ENCODE measurements at places on chromosomes 7 and 10.

GRCh38 chr10:132245056-132245455 lies 58.3 kb downstream of the DPYSL4 start:
- peak; percentile 24 for DNase-seq

GRCh38 chr10:115814542-115814941 lies 458.5 kb downstream of the GFRA1 start:
- no peak for DNase-seq

DNA sequence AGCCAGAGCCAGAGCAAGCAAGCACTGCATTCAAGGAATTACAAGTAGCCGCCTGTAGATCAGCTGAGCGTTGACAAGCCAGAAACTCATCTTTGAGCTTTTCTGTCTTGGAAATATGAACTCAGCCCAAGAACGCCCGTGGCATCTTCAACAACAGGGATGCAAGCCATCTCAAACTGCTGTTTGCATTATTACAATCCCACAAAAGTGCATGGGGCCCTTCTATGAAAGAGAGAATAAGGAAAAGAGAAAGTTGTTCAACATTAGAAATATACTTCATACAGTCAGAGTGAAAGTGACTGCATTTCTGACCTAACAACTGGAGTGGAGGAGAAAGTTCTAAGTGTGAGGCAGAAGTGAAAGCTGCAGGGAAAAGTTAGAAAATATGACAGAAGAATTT lies 6.5 kb downstream of the SGCE start:
- peak; percentile 89 for DNase-seq

GRCh38 chr7:30910411-30911073 lies 1.1 kb upstream of the AQP1 start:
- DNase-seq = no peak

- DNase-seq = peak; percentile 71
Observed at GRCh38 chr10:20768843-20769242, 128.3 kb downstream of the NEBL start.

GRCh38 chr10:95236068-95236903 lies 42.2 kb downstream of the ACSM6 start:
- peak; percentile 43 for DNase-seq

- no peak for DNase-seq
Observed at GRCh38 chr7:69213878-69214277, 384.4 kb upstream of the AUTS2 start.

GRCh38 chr10:34912771-34913170 lies 97.7 kb upstream of the PARD3 start:
- DNase-seq = no peak

GRCh38 chr7:46424934-46425333 lies 503.9 kb upstream of the IGFBP3 start:
- DNase-seq = no peak

DNA sequence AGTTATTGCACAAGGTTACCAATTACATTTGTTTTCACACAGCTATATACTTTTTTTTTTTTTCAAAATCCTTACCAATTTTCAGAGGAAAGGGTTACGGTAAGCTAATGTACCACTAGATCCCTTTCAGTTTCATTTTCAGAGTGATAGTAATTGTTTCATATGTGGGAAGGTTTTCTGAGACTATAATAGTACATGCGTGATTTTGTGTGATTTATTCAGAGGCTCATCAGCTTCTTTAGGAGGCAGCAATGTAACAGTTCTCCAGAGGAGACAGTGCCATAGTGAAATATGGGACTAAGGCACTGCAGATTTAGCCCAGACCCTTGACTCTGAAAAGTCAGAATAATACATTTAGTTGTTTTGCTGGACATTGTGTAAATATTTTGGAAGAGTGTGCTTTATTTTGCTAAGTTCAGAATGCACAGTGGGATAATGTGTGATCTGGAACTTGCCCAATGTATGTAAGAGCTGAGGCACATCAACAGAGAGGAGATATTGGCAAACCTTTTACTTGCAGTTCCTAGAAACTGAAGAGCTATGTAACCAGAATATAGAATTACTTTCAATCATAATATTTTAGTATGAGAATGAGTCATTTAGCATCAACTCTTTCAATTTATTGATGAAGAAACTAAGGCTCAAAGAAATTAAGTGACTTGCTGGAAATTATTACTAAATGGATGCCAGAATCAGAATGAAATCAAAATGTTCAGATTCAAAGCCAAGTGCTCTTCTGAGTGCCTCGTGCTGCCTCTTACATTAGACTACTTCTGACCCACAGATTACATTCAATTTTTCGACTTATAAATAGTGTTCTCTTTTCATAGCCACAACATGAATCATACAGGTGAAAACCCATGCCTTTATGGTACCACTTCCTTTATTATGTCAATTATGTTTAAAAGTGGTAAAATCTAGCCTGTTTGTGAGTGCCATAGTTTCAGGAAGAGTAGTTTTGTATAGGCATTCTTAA lies 207.7 kb upstream of the TEX47 start:
- peak; percentile 75 for DNase-seq

GRCh38 chr7:134730411-134730829 lies 49.0 kb upstream of the CALD1 start:
- DNase-seq = no peak

- DNase-seq = peak; percentile 68
Observed at GRCh38 chr10:30591249-30591670, 38.3 kb downstream of the LYZL2 start.

DNA sequence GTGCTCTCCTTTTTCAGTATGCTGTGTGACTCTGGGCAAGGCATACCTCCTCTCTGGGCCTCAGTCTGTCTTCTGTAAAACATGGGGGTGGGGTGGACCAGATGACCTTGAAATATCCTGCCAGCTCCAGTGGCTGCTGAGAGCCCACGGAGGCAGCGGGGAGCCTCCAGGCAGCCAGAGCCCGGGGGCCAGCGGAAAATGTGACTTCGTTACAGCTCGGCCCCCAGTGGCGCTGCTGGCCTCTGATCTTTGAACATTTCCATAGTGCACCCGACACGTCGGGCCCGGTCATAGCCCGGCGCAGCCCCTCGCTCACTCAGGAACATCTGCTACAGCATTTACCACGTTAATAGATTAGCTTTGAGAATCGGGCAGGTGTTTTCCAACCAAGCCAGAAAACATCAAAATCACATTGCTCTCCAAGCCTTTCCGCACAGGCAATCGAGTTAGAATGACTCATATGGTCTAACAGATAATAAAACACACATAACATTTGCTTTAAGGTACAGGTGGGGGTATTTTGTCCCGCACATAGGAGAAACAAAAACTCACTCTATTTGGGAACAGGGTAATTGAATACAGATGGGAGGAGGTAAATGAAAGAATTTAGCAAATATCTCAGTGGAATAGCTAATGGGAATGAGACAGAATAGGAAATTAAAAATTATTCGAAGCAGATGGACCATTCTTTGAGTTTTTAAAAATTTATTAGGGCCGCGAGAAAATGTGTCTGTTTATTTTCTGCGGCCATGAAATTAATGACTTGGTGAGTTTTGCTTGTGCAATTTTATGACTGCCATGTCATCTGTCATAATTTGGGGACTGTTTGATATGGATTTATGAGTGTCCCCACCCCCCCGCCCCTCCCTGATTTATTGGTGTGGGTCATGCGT lies 26.3 kb upstream of the COMTD1 start:
- peak; percentile 76 for DNase-seq

DNA sequence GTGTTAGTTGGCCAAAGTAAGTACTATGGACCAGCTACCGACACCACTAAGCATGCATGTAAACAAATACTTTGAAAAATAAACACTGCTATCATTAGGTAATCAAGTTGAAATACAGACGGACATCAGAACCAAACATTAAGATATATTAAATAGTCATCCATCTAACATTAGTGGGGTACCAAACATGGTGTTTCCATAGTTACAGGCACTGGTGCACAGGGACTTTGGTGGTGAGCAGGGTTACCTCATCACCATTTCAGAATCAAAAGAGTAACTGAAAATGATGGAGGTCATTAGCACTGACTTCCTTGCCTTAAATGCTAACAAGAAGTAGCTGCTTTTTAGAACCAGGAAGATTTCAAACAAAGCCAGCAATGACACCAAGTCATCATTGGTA lies 23.9 kb downstream of the EBLN1 start:
- no peak for DNase-seq

- no peak for DNase-seq
Observed at GRCh38 chr10:3537518-3537917, 247.5 kb downstream of the KLF6 start.

DNA sequence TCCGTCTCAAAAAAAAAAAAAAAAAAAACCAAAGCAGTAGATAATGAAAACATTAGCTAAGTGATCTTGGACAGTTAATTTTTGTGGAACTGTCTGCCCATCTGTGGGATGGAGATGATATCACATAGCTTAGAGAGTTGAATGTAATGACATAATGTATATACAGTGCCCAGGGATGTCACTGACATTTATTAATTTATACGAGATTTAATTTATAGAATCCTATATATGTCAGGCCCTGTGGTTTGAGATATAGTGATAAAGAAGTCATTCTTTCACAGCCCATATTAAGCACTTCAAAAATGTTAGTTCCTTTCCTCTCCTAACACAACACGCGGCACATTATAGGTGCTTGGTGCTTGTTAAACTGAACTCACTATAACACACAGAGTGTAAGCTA lies 4.0 kb downstream of the ENO4 start:
- no peak for DNase-seq

DNA sequence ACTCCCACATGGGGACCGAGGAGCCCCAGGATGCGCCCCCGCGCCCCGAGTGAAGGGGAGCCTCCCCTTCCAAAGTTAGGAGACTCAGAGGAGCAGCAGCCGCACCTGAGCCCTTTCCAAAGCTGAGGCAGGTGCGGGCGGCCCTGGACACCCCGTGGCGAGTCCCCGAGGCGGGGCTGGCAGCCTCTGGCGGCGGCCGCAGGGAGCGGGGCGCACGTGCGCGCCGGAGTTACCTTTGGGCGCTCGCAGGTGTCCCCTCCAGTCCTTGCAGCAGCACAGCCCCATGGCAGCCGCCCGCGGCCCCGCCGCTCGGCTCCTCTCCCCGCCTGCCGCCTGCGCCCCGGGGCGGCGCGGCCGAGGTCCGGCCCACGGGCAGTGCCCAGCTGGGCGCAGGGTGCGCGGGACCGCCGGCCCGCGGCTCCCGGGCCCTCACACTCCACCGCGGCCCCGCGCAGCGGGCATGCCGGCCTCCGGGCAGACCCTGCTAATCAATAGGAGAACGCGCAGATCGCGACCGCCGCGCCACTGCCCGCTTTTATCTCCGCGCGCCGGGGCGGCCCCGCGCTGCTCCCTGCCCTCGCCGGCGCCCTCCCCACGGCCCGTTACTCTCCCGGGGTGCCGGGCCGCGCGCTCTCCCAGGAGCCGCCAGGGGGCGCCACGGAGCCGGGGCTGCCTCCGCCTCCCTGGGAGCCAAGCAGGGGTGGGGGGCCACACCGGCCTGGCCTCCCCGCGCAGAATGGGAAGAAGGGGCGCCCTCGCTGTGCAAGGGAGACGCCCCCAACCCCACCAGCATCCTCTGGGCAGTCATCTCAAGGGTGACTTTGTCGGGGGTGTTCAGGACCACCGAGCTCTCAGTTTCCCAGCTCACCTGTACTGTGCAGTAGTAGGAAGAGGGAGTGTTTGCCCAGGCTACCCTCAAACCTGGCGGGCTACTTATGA lies 80.8 kb downstream of the ARHGAP22 start:
- no peak for DNase-seq

DNA sequence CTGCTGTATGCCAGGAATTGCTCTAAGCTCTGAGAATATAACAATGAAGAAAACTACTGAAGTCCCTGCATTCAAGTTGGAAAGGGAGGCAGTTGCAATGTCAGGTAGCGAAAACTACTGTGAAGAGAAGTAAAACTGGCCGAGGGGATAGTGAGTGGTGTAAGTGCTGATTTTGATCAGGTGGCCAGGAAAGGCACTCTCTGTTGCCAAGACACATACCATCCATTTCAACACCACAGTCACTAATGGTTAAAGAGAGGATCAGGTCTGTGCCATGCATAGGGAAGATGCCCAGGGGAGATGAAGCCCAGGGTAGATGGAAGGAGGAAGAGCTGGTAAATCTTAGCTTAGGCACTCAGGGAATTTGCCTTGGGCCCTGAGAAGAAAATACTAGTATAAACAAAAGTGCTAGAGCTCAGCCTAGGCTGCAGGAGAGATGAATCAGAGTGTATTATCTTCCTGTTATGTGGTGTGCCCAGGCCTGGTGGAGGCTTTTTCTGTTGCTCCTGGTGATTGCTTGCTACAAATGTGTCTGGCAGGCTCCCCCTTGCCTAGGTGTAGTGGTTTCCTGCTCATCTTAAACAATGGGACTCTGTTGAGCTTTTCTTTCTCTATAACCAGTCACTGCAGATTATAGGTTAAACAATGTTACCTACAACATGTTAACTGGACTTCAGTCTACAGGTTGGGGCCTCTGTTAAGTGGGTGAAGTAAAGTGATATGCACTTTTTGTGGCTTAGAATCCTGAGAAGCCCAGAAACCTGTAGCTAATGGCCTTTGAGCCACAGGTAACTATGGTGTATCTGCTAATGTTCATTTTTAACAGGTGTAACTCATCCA lies 125.5 kb downstream of the LRRC4 start:
- DNase-seq = no peak

DNA sequence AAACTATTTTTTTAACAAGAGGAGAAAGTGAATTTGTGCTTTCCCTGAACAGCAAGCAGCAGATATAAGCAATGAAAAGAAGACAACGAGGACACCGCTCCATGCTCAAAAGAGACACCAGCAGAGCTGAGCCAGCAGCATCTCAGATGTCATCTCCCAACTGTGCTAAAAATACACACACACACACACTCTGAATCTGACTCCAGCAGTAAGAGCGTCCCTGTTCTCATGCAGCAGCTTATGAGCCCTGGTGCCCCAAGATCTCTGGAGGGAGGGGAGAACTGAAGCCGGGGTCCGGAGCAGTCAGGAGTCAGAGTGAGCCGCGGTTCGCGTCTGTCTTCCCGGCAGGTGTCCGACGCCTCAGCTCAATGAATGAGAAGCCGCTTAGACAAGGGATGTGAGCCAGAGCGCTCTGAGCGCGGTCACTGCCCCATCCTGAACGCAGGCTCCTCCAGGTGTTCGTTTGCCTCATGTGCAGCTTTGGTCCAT lies 49.2 kb downstream of the SVIL start:
- peak; percentile 90 for DNase-seq

DNA sequence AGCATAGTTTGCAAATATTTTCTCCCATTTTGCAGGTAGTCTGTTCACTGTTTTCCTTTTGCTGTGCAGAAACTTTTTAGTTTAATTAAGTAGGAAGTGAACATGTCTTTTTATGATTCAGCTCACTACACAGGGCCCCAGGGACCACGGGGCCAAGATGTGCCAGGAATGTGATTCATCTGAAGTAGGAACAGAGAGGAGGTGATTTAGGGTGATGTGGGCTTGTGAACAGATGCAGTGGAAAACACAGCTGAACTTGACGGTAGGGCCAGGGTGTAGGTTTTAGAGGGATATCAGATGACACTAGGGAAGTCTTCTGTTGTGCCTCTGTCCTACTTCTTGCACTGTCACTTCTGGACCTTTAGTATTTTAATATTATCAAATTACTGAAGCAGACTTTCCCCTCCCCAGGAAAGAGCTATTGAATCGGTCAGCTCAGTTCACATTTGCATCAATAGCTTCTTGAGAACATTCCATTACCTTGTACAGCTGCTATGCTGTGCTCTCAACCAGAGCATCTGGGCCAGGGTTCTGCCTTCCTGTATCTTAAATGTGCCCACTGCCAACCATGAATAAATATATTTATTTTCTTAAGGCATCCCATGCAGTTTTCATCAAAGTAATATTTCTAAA lies 96.9 kb downstream of the OSBPL3 start:
- peak; percentile 46 for DNase-seq

GRCh38 chr10:7487528-7487927 lies 76.7 kb upstream of the SFMBT2 start:
- peak; percentile 63 for DNase-seq
